Frontal cortex (tissue), 4 donors: ENCODE measurements at places on chromosomes 1 and 21.
A peak's percentile ranks its signal among the peaks of the same experiment; 100 is the strongest.

GRCh38 chr1:43066578-43066977 is 105.5 kb downstream of the EBNA1BP2 start:
- no peak for DNase-seq

DNA sequence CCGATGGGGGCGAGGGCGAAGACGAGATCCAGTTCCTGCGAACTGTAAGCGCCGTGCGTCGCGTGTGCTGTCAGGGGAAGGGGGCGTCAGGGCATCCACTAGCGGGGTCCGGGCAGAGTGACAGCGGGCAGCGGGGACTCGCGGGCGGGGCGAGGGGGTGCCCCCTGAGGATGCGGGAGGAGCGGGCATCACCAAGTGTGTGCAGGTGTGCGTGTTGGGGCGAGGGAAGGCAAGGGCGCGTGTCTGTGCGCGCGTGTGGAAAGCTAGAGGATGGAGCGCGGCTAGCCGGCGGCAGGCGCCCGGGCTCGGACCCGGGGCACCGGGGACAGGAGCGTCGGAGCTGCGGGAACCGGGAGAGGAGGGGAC is 525 bp downstream of the RYR2 start:
- DNase-seq: peak; percentile 5

DNA sequence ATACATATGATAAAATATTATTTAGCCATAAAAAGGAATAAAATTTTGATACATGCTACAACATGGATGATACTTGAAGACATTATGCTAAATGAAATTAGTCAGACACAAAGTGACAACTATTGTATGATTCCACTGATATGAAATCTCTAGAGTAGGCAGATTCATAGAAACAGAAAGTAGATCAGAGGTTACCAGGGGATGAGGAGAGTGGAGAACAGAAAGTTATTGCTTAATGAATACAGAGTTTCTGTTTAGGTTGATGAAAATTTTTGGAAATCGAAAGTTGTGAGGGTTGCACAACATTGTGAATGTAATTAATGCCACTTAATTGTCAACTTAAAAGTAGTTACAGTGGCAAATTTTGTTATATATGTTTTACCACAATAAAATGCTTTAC is 315.7 kb upstream of the USP25 start:
- DNase-seq: no peak

GRCh38 chr1:184838504-184838951 is 83.9 kb upstream of the EDEM3 start:
- DNase-seq: peak; percentile 36

- no peak for DNase-seq
Observed at GRCh38 chr1:15151377-15151806, 2.2 kb upstream of the TMEM51 start.

GRCh38 chr1:27993241-27993640 is 33.5 kb downstream of the XKR8 start:
- no peak for DNase-seq

- no peak for DNase-seq
Observed at GRCh38 chr1:156384658-156385057, 15.6 kb downstream of the RHBG start.

DNA sequence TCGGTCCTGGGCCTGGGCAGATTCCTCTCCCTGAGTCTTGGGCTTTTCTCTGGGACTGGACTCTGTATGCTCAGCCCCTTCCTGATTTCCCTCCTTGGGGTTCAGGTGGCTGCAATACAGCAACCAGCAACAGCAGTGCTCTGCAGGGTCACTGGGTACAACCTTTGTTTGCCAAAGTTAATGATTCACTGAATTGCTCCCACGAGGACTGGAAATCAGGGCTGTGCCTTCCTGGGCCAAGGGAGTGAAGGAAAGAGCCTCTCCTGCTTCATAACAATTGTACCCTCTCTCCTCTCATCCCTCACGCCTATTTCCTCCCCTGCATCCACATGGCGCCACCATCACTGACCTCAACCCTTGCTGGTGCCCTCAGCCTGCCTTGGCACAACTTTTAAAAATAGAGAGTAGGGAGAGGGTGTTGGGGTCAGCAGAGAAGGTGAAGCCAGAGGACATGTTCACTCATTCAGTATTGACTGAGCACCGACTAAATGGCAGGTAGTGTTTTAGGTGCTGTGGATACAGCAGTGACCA is 52.8 kb upstream of the GOLT1A start:
- DNase-seq: no peak

DNA sequence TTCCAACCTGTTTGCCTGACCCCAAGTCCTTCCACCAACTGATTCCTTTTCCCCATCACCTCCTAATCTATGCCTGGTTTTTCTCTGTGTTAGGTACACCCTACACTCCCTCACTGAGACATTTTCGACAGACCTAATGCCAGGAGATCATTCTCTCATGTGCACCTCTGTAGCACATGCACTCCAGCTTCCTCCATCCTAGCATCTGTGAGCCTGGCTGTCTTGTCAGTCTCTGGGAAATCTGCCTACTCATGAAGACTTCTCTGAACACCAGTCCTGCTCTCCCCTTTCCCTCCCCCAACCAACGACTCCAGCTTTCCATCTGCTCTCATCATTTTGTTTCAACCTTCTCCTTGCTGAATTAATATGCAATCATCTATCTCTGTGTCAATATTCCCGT is 987 bp downstream of the MED8 start:
- no peak for DNase-seq

- no peak for DNase-seq
Observed at GRCh38 chr1:221779771-221780170, 37.9 kb upstream of the DUSP10 start.

- no peak for DNase-seq
Observed at GRCh38 chr1:18881642-18882431, 20.5 kb downstream of the ALDH4A1 start.

GRCh38 chr1:39204441-39205081 is at the start of gene MACF1:
Gene MACF1 (plus strand): TSS chr1:39204695. CDS start chr1:39205023, 328 bp downstream.
- DNase-seq: no peak

DNA sequence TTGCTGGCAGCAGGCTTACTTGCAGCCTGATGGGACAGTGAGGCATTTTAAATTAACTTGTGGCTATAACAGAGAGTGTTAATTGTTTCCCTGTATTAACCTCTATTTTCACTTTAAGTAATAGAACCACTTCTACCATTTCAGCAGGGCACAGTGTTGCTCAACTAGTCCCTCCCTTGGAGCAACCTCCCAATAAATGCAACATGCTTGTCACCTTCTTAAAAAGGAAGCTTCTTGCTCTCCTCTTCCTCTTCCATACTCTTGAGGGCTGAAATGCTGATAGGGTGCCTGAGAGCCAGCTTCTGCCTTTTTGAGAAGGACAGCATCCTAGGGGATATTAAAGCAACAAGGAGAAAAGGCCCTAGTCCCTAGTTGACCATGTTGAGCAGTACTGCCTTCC is 52.1 kb downstream of the C4BPA start:
- DNase-seq: no peak

DNA sequence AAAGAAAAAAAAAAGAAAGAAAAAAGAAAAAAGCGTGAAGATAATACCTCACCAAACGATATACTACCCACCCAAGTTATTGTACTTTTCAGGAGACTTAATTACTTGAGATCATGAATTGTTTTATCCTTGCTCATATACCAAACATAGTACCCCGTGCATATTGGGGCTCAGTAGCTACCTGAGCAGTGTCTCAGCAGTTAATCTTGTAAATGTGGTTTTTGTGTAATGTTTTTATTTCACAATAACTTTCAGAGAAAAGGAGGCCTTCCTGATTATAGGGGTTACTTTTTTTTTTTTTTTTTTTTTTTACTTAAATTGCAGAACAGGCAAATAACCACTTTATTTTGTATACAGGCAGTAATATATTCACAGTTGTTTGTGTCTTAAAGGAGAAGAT is 80.3 kb downstream of the OSBPL9 start:
- DNase-seq: no peak

DNA sequence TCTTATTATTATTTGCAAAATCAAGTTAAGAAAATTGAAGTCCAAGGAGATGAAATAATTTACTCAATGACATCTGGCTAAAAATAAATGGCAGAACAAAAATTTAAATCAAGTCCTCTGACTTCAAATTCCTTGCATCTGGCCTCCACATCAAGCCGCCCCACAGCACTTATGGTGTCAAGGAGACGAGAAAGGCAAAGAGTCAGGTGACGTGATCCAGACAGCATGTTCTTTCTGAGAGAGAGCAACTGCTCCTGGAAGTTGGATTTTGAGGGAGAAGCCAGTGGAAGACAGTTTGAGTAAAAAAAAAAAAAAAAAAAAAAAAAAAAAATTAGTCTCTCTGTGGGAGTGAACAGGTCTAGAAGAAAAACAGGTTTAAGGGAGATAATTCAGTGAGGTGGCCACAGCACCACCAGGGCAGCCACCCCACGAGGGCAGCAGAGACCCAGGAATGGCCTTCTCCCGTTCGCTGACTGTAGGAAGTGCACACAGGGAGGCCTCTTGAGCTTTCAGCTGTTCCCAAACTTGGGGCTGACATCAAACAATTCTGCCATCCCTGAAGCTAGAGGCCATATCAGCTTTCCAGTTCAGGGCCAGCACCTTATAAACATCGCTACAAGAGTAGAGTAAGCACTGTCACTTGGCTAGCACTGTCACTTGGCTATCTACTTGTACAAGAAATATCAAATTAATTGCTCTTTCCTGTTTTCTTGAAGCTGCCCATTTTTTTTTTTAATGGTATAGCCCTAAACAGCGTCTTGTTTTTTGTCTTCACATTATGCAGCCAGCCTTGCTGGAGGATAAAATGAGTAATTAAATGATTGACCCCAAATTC is 7.8 kb downstream of the C1orf162 start:
- DNase-seq: peak; percentile 69

GRCh38 chr1:67350783-67351182 is 43.1 kb downstream of the IL12RB2 start:
- no peak for DNase-seq

DNA sequence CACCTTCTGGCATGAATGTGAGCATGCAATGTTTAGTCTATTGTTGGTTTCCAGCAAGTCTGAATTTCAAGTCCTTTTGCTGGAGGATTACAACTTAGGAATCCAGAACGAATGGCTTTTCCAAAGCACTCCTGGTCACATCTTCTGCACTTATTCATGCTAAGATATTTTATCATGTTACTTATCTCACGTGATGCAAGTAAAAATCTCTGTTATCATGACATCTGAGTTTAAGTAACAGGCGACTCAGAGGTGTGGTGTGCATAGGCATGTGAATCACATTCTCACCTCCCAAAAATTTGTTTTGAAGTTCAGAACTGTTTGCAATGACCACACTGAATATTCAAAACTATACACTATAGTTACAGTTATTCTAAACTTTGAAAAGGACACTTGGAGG is 204.8 kb upstream of the FGGY start:
- no peak for DNase-seq

GRCh38 chr1:244918421-244919319 is 54.3 kb upstream of the HNRNPU start:
- peak; percentile 65 for DNase-seq

DNA sequence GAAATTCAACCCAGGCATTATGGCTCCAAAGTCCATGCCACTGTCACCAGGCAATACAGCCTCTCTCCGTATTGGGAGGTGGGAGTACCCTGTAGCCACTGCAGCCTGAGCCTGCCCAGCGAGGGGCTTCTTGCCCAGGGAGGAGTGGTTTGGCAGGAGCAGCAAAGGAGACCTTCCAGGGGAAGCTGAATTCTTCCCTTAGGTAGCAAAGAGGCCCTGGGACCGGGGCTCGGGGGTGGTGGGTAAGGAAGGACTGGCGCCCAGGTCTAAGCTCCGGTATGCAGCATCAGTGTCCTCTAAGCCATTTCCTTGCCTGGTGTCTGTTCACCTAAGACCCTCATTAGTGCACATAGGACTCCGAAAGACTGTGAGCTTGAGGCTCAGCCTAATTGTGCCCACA is 17.0 kb downstream of the TNNT2 start:
- DNase-seq: no peak

DNA sequence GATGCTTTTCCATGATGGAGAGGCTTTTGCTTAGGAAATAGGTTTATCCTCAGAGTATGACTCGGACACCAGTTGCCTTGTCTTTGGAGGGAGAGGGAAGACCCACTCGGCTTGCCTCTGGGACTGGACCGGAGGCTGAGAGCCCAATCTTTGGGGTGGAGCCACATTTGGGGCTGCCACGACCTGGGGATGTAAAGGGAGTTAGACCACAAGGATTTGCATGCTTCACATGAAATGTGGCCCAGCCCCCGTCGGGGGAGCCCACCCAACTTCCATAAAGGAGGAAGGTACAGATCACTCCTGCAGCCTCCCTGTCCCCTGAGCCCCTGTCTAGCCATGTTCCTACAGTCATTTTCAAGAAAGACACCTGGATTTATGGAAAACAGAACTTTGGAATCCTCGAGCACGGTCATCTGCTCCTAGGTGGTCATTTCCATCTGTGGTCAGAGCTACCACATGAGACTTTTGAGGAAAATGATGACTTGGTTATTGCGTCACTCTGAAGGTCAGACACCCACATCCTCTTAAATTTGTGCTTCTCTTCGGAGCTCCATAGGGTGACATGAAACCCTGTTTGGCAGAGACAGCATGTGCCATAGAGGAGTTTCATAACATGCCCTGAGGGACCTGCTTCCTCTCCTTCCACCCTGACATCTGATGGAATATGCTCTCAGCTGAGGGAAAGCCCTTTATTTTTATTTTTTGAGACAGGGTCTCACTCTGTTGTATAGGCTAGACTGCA is 99.4 kb upstream of the SLC45A1 start:
- DNase-seq: no peak

DNA sequence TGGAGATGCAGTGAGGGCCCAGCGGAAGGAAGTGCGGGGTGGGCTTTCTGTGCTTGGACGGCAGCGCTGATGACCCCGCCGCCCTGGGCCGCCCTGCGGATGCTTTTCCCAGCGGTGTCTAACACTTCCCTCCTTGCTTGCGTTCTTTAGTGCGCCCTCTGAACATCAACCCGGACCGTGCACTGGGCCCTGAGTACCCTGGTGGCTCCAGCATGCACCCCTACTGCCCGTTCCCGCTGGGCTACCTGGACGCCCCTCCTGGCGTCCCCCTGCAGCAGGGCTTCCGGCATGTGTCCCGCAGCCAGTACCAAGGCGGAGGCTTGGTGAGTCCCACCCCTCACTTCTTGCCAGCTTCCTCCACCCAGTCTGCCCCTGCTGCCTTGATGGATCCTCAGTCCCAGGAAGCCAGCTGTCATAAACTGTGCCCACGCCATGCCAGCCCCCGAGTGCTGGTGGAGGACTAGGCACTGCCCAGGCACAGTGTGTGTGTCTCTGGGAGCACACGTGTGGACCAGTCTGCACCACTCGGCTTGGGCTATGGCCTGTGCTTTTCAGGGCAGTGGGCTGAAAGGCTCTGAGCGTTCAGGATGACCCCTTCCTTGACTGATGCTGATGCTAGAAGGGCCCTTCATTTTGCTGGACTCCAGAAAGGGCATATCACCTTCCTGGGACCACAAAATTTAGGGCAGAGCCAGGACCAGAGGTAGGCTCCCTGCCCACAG is 2.3 kb downstream of the DMRTB1 start:
- DNase-seq: no peak

- no peak for DNase-seq
Observed at GRCh38 chr1:26122988-26123973, 11.7 kb downstream of the PDIK1L start.

DNA sequence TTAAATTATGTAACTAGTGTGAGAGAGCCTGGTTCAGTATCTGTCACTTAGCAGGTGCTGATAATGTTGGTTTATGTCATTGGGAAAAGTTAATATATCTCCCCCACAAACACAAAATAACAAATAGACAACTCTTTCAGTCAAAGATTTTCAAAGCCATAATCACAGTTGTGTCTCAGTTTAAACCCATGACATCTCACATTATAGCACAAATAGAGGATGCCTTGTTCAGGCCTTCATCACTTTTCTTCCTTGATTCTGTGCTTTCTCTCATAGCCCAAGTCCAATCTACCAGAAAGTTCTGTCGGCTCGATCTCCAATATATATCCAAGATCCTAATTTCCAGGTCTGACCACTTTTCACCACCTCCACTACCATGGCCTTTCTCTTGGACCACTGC is 6.2 kb upstream of the EPS15 start:
- no peak for DNase-seq
